Fibroblast of lung (primary cell): ENCODE measurements at places on chromosomes 12 and 14. TPM values are rescaled to one million over a fixed set of nuclear protein-coding genes. Genes with fewer than 3 reads are reported as not detected.

Gene CLEC7A
- polyA plus RNA-seq: 0.03 TPM in 1 of 2 replicates, not detected in the other

DNA sequence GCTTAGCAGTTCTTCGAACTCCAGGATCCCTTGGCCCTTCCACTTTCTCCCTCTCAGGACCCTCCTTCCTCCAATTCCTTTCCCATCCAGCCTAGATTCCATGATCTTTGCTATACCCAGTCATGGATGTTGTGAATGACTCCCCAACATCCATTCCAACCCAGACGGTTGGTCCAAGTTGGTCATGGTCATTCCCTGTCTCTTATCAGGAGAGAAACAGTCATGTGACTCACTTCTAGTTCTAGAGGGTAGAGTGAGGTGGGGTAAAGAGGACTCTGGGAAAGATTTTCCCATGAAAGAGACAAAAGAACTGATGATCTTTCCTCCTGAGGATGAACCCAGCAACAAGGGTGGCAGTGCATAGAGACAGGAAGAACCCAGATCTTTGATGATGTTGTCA, 9.2 kb upstream of the P2RX7 start:
- H3K4me3 ChIP-seq: no peak overlapping the region
- H3K36me3 ChIP-seq: no peaks in the 10 kb centered on the region
- H3K27me3 ChIP-seq: no peaks in the 10 kb centered on the region
- no peak for DNase-seq
- no peak overlapping the region for H3K27ac ChIP-seq
- H3K4me1 ChIP-seq: peaks cover 2% of the 10 kb centered on the region

DNA sequence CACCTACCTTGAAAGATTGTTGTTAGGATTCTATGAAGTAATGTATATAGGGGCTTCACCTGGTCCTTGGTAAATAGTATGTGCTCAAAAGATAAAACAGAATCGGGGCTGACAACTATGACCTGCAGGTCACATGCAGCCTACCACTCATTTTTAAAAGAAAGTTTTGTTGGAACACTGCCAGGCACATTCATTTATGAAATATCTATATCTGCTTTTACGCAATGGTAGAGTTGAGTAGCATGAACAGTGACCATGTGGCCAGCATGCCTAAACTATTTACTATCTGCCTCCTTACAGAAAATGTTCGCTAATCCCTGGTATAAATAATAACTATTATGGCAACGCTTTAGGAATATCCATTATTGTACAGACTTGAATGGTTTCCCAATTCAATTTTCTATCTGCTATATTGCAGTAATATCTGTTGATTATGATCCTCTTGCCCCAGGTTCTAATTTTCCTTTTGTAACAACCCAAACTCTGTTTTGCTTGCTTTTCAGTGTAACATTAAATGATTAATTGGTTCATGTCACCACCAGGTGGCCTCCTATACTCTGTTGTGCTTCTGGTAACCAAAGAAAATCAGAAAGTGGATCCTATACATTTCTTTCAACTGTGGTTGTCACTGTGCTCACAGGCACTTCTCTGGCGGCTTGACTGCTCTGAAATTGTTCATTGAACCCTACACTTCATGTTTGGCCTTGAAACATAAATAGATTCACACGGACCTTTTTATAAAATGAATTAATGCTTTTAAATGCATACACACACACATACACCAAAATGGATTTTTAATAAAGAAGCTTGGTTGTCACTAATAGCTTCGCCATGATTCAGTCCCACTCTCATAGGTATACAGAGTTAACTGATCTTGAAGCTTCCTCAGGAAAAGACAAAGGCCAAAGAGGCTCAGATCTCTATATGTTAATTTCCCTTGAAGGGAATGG, 227.7 kb upstream of the NPAS3 start:
- no peak overlapping the region for H3K27ac ChIP-seq
- H3K36me3 ChIP-seq: no peaks in the 10 kb centered on the region
- DNase-seq: peak; percentile 47

GRCh38 chr14:104016873-104017650, 68.4 kb upstream of the ASPG start:
- H3K4me3 ChIP-seq: no peak overlapping the region
- no peak for DNase-seq
- H3K27me3 ChIP-seq: no peaks in the 10 kb centered on the region
- H3K36me3 ChIP-seq: no peaks in the 10 kb centered on the region
- H3K4me1 ChIP-seq: no peaks in the 10 kb centered on the region
- H3K27ac ChIP-seq: no peak overlapping the region

Gene MYRFL
- polyA plus RNA-seq: not detected in 2 replicates

- peak overlapping the region; percentile 69 for H3K27ac ChIP-seq
- H3K4me1 ChIP-seq: peaks cover 15% of the 10 kb centered on the region
- H3K36me3 ChIP-seq: no peaks in the 10 kb centered on the region
- H3K27me3 ChIP-seq: no peaks in the 10 kb centered on the region
- no peak overlapping the region for H3K4me3 ChIP-seq
- peak; percentile 81 for DNase-seq
Measured at GRCh38 chr12:89451841-89452251, 72.8 kb downstream of the GALNT4 start.

GRCh38 chr12:57813971-57814772, 4.4 kb downstream of the AVIL start:
- H3K36me3 ChIP-seq: peaks cover 9% of the 10 kb centered on the region
- H3K4me1 ChIP-seq: peaks cover 8% of the 10 kb centered on the region
- H3K4me3 ChIP-seq: no peak overlapping the region

- H3K4me1 ChIP-seq: no peaks in the 10 kb centered on the region
- H3K4me3 ChIP-seq: no peak overlapping the region
- H3K36me3 ChIP-seq: no peaks in the 10 kb centered on the region
- H3K27me3 ChIP-seq: no peaks in the 10 kb centered on the region
Measured at GRCh38 chr12:105980085-105980484, 158.7 kb downstream of the NUAK1 start.

DNA sequence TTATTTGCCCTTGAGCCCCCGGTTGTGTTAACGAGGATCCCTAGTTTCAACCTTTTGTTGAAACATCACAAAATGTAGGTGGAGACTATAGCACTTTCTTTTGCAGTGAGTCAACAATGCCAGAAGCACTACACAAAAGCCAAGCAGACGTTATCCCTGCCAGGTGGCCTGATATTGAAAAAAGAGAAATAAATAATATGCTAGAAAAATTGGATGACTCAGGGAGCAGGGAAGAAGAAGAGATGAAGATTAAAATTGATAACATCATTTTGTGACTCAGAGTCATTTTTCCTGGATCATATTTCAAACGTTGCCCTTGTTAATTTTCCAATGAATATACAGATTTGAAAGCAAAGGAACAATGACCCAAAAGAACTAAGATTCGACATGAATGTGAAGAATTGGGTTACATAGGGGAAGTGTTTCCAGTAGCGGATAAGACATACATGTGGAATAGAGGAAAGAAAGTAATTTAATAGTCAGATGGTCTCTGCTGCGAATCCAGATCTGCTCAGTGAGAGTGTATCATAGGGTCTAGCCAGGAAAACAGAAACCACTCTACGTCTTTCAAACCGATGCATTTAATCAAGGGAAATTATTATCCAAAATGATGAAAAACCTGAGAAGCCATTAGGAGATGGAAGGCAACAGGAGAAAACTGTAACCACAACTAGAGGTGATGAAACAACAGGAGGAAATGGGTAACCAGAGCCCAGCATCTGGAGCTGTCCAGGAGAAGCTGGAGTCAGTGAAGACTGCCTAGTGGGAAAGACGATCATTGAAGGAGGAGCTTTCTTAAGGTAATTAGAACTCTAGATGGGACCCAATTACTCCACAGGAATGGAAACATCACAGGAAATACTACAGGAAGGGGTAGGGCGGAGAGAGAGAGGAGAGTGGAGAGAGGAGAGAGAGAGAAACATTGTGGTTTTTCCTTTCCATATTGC, 57.9 kb downstream of the RERG start:
- no peak overlapping the region for H3K4me3 ChIP-seq
- DNase-seq: peak; percentile 25
- H3K4me1 ChIP-seq: no peaks in the 10 kb centered on the region
- no peaks in the 10 kb centered on the region for H3K27me3 ChIP-seq
- no peaks in the 10 kb centered on the region for H3K36me3 ChIP-seq
- H3K27ac ChIP-seq: no peak overlapping the region

GRCh38 chr14:24483604-24484252, 24.3 kb downstream of the CMA1 start:
- no peaks in the 10 kb centered on the region for H3K36me3 ChIP-seq
- no peaks in the 10 kb centered on the region for H3K4me1 ChIP-seq
- no peak overlapping the region for H3K27ac ChIP-seq
- H3K4me3 ChIP-seq: no peak overlapping the region

Gene FAM222A
- polyA plus RNA-seq: 0.05 and 0.18 TPM in 2 replicates

Gene MYL2
- not detected in 2 replicates for polyA plus RNA-seq

DNA sequence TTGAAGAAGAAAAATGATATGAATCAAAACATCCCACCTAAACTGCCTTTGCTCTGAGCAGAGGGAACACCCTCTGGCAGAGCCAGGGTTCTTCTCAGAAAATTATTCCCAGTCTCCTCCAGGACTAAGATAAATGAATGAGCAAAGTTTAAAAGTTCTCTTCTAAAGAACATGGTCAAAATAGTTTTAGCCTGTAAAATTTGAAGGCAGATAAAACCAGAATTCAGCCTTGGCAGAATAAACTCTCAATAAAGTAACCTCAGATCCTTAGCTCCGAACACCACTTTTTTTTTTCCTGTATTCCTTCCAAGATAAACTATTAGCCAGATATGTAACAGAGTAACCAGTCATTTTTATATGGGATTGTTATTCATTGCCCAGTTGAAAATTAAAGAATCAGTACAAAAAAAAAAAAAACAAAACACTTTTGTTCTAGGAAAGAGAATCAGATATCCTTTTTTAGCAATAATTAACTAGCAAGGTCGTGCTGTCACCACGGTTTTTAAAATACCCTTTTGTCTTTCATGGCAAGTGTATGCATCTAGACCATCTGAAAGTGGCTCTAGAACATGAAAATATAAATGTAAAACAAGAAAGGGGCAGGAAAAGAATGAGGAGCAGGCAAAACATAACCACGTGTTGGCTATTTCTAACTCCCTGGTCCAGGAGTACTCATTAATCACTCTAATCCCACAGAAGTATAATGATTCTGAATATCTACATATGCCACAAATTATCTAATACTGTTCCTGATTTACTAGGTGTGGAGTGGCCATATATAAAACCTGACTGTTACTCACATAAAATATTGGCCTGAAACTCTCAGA, 60.8 kb downstream of the CAPZA3 start:
- no peak overlapping the region for H3K27ac ChIP-seq
- H3K36me3 ChIP-seq: no peaks in the 10 kb centered on the region
- no peaks in the 10 kb centered on the region for H3K4me1 ChIP-seq
- H3K4me3 ChIP-seq: no peak overlapping the region
- DNase-seq: peak; percentile 34

DNA sequence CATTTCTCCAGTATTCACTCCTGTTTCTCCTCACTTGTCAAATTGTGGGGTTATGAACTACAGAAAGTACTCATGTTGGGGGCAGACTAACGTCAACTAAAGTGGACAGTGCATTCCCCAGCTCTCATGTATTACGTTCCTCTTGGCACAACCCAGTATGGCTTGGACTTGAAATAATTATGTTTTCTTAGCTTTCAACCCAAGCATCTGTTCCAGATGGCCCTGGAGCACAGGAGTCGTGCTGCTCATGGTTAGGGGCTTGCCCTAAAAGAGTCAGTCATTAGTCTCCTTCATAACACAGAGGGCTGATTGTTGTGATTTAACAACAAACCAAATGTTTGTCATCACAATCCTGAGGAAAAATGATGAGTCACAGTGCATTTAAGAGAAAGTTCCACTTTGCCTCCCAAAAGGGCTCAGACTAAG, 154.4 kb downstream of the RPAP3 start:
- H3K27ac ChIP-seq: no peak overlapping the region
- no peaks in the 10 kb centered on the region for H3K27me3 ChIP-seq
- no peaks in the 10 kb centered on the region for H3K4me1 ChIP-seq
- H3K4me3 ChIP-seq: no peak overlapping the region
- H3K36me3 ChIP-seq: no peaks in the 10 kb centered on the region

DNA sequence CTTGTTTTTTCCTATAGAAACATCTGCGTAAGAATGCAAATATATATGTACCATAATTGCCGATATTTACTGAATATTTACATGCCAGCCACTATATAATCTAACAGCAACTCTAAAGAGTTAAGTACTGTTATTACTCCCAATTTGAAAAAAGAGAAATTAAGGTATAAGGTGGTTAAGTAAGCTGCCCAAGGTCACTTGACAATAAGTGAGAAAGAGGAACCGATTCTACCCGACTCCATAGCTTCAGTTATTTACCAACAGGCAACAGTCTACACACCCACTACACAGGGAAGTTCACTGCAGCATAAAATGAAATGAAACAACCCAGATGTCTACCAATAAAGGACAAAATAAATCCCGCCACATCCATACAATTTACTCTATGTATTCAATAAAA, 1.1 kb downstream of the MIS18BP1 start:
- H3K36me3 ChIP-seq: no peaks in the 10 kb centered on the region
- no peaks in the 10 kb centered on the region for H3K4me1 ChIP-seq
- no peaks in the 10 kb centered on the region for H3K27me3 ChIP-seq
- peak overlapping the region; percentile 90 for H3K4me3 ChIP-seq

Gene FOXN4
- not detected in 2 replicates for polyA plus RNA-seq

GRCh38 chr12:107503129-107503855, 182.3 kb upstream of the PWP1 start:
- no peaks in the 10 kb centered on the region for H3K27me3 ChIP-seq
- H3K4me1 ChIP-seq: no peaks in the 10 kb centered on the region
- DNase-seq: no peak
- H3K36me3 ChIP-seq: no peaks in the 10 kb centered on the region
- H3K4me3 ChIP-seq: no peak overlapping the region
- H3K27ac ChIP-seq: no peak overlapping the region

GRCh38 chr12:78018171-78018910, 187.6 kb downstream of the NAV3 start:
- no peak overlapping the region for H3K4me3 ChIP-seq
- peak overlapping the region; percentile 2 for H3K27ac ChIP-seq
- no peaks in the 10 kb centered on the region for H3K36me3 ChIP-seq
- peak; percentile 77 for DNase-seq

- H3K4me1 ChIP-seq: peaks cover 2% of the 10 kb centered on the region
- H3K36me3 ChIP-seq: no peaks in the 10 kb centered on the region
- no peak for DNase-seq
- H3K27me3 ChIP-seq: no peaks in the 10 kb centered on the region
Measured at GRCh38 chr12:27009881-27010301, 4.3 kb downstream of the TM7SF3 start.

DNA sequence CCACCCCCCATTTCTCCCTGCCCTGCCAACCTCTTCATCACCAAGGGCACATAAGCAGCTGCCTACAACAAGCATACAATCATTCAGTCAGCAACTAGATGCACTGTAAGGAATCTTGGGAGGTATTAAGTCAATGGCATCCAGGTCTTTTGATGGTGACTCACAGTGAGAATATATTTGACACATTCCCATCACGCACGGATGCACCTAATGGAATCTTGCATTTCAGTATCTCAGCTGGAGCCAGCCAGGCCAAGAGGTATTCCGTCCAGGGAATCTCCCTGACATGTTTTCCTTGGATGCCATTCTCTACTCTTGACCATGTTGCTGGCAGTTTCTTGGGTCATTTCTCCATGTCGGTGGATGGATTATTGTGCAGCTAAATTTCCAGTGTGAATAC, 73.9 kb upstream of the CAPRIN2 start:
- no peaks in the 10 kb centered on the region for H3K4me1 ChIP-seq
- H3K27ac ChIP-seq: no peak overlapping the region
- no peaks in the 10 kb centered on the region for H3K36me3 ChIP-seq
- H3K4me3 ChIP-seq: no peak overlapping the region

GRCh38 chr12:107990325-107990724, 138.8 kb upstream of the WSCD2 start:
- no peaks in the 10 kb centered on the region for H3K27me3 ChIP-seq
- no peak for DNase-seq
- H3K4me1 ChIP-seq: no peaks in the 10 kb centered on the region

Gene SYT1
- polyA plus RNA-seq: 0.90 and 4.6 TPM in 2 replicates
